Stimulated activated CD4-positive, alpha-beta T cell treated with anti-CD3 and anti-CD28 coated beads, Interleukin-1b, Interleukin-23, amount 100 ng/mL, for 24 hours (primary cell): ENCODE measurements at places on chromosomes 2 and 18.

GRCh38 chr2:113118263-113118657 is 9.1 kb upstream of the IL1RN start:
- DNase-seq = no peak

GRCh38 chr2:240962300-240963064 is 35.9 kb upstream of the SNED1 start:
- no peak for DNase-seq

- DNase-seq = no peak
Measured at GRCh38 chr18:44716697-44717163, 36.0 kb downstream of the SETBP1 start.

GRCh38 chr2:238493880-238494572 is 67.3 kb downstream of the ASB1 start:
- DNase-seq = no peak

DNA sequence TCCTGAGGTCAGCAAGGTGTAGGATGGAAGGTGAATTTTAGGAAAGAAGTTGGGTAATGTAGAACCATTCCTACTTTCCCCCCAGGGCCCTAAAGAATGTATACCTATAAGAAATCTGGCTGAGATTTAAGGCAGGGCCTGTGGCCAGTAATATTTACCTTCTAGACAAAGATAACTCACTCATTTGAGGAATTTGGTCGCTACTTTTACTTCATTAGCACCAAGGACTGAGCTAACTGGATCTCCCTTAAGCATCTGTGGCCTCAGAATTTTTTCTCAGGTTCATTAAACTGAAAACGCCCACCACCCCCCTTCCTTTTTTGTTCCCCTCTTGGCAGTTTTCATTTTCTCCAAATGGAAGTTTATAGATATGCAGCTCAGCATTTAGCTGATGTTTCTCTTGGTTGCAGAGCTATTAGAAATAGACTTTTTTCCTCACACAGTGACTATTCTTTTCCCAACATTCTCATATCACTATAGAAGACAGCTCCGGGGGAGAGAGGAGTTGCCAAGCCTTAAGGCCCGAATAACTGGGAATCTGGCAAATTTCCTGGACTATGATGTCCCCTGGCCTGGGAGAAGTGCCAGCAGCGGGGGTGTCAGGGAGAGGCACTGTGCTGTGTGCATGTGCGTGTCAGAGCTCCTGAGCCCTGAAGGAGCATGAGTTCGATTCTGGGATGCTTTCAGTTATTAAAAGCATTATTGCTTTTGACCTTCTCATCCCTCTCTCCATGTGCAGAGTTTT is 310.9 kb downstream of the PRKCE start:
- DNase-seq = no peak

- DNase-seq = peak; percentile 36
Measured at GRCh38 chr2:85409845-85410583, at the start of gene CAPG. TSS of gene CAPG (minus strand) at chr2:85410366. CDS start at chr2:85402145, 8,221 bp downstream.

DNA sequence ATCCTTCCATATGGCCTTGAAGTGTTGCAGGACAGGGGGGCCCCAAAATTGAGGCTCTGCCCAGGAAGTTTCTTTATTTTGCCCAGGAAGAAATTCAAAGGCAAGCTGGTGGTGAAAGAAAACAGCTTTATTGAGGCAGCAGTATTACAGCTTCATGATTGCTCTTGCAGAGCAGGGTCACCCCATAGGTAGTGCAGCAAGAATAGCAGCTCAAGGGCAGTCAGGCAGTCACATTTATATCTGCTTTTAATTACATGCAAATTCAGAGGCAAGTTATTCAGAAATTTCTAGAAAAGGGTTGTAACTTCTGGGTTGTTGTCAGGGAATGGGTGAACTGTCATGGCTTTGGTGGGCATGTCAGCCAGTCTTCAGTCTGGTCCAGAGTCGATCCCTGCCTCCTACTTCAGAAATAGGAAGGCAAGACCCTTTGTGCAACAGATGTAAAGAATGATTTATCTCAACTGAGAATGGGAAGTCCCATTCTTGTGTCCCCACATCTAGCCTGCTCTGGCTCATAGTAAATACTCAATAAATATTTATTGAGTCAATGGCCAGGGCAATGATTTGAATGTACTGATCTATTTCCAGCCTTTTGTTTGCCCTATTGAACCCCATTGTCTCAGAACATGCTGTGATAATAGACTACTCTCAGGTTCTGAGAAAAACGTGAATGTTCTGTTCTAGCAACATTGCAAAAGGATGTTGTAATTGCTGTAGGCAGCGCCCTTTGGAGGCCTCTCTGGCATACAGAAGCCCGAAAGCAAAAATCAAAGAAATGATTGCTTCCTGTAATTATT is 129.8 kb downstream of the MYO3B start:
- DNase-seq = no peak

GRCh38 chr2:115194623-115195022 is 752.2 kb downstream of the DPP10 start:
- DNase-seq = no peak

DNA sequence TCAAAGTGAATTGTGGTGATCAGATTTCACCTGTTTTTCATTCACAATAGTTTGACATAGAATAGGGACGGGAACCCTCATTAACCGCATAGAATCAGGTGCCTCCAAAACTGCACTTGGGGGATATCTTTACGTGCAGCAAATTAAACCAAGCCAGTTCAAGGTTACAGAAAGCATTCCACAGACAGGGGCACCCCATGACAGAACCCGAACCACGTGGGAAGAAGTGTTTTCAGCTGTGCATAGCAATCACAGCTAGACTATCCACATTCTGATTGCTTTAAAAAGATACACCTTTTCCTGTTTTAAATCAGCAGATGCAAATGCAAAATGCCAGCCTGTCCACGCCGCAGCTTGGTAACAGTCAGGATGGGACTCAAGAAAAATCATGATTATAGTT is 205.8 kb downstream of the ANAPC1 start:
- no peak for DNase-seq

GRCh38 chr18:63078471-63078870 is 241.1 kb downstream of the BCL2 start:
- DNase-seq = no peak

GRCh38 chr18:63378919-63379638 is 12.1 kb upstream of the KDSR start:
- DNase-seq = no peak

- DNase-seq = no peak
Measured at GRCh38 chr2:9109871-9110270, 96.7 kb upstream of the ASAP2 start.

DNA sequence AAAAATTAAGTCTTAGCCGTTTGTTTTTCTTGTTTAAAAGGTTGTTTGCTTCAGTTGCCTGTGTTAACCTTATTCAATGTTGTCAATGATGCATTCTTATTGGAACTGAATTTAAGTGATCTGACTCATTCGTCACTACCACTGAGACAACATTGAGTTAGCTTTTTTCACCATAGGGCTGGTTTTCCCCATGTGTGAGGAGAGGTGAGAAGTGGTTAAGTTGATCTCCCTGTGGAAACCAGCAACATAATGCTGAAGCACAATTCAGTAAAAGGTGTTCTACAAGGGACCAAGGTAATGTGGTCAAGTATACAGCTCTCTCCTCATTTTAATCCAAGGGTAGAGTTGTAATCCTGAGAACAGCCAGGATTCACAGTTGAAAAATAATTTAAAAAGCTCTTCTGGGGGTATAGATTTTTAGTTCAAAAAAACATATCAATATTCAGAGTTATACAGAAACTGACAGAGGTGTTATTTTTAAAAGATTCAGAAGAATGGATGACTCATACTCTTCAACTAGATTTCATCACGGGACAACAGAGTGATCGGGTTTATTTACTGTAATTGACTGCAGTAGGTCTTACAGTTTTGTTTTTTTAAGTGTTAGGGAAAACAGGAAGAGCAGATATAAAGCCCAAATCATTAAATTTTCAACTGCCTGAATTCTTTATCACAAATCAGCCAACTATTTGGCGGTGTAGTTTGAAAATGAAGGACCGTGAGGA is 12.6 kb downstream of the NOP58 start:
- DNase-seq = no peak

DNA sequence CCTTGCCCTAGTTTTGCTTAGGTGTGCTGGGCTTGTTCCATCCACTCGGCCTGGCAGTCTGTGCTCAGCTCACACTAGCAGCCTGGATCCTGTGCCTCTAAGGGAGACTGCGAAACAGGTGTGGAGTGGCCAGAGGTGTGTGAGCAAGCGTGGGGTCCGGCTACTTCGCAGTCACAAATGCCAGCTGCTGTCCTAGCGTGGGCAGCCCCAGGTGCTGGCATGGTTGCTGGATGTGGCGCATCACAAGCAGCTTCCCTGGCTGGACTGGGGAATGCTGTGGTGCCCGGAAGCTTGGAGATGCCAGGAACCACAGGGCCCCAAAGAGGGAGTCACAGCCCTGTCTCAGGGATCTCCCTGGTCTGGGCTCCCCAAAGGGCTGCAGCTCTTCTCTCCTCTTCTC is 119.0 kb upstream of the TMEFF2 start:
- no peak for DNase-seq

DNA sequence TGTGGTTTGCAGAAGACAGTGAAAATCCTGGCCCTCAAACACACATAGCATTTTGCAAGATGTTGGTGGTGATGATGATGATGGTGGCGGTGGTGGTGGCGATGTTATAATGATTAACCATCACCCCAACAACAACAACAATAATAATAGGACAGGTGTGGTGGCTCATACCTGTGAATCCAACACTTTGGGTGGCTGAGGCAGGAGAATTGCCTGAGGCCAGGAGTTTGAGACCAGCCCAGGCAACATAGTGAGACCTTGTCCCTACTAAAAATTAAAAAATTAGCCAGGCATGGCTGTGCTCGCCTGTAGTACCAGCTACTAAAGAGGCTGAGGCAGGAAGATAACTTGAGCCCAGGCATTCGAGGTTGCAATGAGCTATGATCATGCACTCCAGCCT is 3.8 kb downstream of the VIT start:
- DNase-seq = no peak

DNA sequence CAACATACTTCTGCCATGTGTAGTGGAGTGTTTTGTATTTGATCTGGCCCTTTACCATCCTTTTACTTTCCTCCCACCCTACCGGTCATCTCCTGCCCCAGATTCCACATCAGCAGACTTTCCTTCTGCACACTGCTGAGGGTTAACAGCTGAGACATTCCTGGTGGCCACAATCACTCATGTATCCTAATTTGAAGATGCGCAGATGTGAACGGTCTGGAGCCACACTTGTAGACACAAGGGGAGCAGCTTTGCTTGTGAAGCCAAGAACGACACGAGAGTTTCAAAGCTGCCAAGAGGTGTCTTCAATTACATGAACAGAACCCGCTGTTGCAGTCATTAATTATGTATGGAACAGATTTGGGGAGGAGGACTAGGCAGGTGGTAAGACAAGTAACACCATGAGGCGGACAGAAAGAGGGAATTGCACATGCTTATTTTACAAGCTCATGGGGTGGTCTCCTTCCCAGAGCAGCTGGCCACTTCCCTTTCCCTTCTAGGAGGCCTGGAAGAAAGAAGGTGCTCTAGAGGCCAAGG is 260.7 kb upstream of the KLHL29 start:
- DNase-seq = no peak

GRCh38 chr2:218036371-218036770 is 32.7 kb upstream of the RUFY4 start:
- DNase-seq = no peak

DNA sequence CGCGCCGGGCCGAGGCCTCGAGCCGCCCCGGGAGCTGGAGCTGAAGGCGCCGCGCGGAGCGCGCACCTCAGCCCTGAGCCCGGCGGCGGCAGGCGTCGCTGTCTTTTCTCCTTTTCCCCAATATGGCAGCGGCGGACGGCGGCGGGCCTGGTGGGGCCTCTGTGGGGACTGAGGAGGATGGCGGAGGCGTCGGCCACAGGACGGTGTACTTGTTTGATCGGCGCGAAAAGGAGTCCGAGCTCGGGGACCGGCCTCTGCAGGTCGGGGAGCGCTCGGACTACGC is 369 bp downstream of the SMCHD1 start:
- no peak for DNase-seq

DNA sequence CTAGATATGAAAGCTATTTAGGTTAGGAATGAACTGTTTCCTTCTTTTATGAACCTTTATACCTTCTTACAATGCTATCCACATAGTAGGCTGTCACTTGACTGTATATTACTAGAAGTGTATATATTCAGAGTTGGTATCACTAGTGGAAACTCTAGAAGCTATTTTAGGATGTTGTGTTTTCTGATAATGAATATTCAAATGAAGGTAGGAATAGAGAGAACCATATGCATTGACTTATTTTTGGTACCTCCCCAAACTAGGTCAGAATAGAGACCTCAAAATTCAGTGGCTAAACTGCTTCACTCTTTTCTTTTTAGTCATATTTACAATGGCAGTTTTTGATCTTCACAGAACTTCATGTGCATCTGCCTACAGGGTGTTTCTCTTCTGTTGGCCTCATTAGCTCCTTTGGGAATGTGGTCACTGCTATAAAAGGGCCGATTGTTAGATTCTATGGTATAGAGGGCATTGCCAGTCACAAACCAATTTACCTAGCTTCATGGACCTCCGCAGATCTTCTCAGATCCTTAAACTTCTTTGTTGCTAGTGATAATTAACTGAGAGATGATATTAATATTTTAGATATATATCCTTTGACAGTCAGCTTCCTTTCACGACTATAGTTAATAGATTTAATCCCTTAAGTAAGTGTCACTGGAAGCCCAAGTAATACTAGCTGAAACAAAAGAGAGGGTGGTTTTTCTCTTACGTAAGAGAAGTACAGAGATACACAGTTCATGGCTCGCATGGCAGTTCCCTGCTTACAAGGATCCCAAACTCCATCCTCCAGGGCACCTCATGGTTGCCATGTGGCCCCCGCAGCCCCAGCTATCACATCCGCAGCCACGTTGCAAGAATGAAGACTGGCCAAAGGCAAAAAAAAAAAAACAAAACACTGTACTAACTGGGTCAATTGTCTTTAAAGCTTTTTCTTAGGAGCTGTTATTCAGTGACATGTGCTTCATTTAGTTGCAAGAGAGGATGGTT is 61.0 kb downstream of the TSPYL6 start:
- no peak for DNase-seq

DNA sequence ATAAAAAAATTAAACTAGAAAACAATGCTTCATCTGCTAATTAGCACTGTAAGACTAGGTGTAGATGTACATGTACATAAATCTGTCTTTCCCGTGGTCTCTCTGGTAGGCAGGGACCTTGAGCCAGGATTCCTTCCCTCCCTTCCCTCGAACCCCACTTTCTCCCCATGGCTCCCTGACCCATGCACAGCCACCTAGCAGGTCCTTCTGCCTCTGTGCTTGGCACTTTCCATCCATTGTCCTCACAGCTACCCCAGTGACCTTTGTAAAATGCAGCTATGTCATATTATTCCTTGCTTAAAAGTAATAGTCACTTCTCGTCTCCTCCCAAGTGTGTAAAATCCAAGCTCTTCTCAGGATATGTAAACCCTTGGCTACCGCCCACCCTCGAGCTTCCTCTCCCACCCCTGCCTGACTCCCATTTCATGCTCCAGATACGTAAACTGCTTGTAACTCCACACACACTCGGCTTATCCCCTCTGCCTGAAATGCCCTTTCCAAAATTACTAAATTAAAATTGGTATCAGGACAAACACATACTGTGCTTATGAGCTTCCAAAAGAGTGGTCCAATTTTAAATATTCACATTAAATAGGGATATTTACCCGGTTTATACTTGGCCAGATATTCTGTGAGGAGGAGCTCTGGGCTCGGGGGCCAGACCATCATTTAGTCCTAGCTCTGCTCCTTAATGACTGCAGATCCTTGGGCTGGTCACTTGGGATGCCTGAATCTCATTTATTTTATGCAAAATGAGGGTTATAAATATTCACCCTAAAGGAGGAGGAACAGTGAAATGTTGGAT is 54.0 kb upstream of the RALBP1 start:
- no peak for DNase-seq
